ENCODE measurements at places on chromosomes 6 and 20. TPM values are rescaled to one million over a fixed set of nuclear protein-coding genes. Genes with fewer than 3 reads are reported as not detected.

Gene KIAA0408
- total RNA-seq, result 4.7 TPM

Gene ZC2HC1B
- not detected for total RNA-seq

Gene PSORS1C1
- 0.60 TPM for total RNA-seq

Gene CNKSR3
- 3.9 TPM for total RNA-seq

Gene TMEM244
- not detected for total RNA-seq

Gene LRRN4
- 154 TPM for total RNA-seq

- DNase-seq, result no peak
Measured at GRCh38 chr6:15927531-15928225, 201.2 kb upstream of the MYLIP start.

- no peak for DNase-seq
Measured at GRCh38 chr20:17648791-17649730, 33.0 kb downstream of the RRBP1 start.

DNA sequence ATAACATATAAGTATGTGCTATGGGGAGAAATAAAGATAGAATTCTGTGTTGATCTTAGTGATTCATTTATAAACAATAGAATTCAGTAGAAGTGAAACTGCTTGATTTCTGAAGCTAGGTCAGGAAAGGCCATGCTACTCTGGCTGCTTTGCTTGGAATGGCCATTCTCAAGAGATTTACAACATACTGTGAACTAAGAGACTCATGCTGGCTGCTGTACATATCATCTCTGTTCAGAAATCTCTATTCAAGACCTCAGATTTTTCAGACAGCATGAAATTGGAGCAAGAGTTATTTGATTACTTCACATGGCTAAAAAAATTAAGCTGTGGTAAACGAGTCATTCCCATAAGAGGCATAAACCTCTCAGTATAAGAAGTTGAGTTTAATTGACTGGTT is 662.6 kb downstream of the BCKDHB start:
- DNase-seq, result no peak

DNA sequence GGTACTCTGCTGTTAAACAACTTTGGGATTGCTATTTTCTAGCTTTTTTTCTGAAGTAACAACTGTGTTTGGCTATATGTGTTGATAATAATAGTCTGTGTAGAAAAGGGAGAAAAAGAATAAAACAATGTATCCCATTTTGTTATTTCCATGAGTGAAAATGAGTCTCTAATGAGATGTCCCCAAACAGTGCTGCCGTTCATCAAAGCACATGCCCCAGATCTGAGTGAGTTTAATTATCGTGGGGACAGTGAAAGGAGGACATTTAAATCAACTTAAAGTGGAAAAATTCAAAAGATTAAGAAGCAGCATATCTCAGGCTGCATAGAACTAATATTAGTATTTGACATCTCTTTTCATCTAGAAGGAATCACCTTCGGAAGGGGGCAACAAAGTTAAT is 59.6 kb downstream of the NCOA7 start:
- DNase-seq, result no peak

- no peak for DNase-seq
Measured at GRCh38 chr6:885051-885590, 192.2 kb upstream of the EXOC2 start.

GRCh38 chr20:23197836-23198235 is 111.7 kb upstream of the CD93 start:
- DNase-seq, result no peak

DNA sequence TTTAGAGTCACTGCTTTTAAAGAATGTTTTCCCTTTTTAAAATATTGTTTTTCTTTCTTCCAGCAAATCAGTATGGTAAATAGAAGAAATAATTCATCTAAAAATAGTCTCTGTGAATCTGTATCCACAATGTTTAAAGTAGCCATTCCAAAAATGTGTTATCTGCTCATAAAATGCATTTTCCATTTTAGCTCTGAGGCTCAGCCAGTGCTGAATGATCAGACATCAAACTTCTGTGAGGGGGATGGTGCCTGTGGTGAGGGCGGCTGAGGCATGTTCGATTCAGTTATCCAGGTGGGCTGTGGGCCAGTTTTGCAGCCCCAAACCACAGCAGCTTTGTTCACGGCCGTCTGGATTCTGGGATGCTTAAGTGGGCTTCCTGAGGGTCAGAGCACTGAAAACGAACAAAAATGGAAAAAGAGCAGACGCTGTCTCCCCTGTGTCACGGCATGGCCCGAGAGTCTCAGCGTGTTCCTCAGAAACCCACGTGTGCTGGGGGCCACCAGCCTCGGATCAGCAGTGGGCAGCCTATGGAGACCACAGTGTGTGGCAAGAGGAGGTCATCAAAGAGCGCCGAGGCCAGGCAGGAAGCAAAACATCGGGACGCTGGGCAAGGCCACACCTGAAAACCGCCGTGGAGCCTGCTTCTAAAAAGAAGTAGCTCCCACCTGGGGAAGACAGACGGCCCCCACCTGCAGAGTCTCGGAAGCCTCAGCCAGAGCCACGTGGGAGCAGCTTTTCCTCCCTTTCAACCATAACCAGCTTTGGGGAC is 134.9 kb upstream of the THBS2 start:
- DNase-seq, result no peak

GRCh38 chr6:68559716-68560115 is 75.4 kb upstream of the ADGRB3 start:
- no peak for DNase-seq

DNA sequence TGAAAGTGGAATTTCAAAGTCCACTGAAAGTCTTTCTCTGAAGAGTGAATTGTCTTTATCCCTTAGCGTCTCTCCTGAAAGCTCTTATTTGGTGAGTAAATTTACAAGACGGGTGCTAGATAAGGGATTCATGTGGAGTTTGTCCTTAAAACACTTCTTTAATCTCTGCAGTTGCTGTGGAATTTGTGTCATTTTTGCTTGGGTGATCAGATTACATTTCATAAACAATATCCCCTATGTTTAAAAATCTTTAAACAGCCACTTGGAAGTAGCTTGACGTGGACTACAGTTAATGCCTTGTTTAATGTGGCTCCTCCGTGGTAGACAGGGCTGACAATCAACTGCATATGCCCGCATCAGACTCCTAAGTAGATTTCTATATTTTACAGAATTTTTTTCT is 175.4 kb upstream of the ZNF217 start:
- no peak for DNase-seq

GRCh38 chr6:169668203-169668847 is 33.5 kb downstream of the WDR27 start:
- no peak for DNase-seq

- DNase-seq, result no peak
Measured at GRCh38 chr6:113560908-113561307, 296.2 kb upstream of the MARCKS start.

- no peak for DNase-seq
Measured at GRCh38 chr6:28010526-28010925, 53.5 kb downstream of the OR2B6 start.
